Inflammatory macrophage treated with lipopolysaccharide for 1 hour (primary cell): ENCODE measurements at places on chromosomes 6 and 20.

GRCh38 chr6:98292810-98293209, 541.6 kb upstream of the POU3F2 start:
- no peak for DNase-seq

DNA sequence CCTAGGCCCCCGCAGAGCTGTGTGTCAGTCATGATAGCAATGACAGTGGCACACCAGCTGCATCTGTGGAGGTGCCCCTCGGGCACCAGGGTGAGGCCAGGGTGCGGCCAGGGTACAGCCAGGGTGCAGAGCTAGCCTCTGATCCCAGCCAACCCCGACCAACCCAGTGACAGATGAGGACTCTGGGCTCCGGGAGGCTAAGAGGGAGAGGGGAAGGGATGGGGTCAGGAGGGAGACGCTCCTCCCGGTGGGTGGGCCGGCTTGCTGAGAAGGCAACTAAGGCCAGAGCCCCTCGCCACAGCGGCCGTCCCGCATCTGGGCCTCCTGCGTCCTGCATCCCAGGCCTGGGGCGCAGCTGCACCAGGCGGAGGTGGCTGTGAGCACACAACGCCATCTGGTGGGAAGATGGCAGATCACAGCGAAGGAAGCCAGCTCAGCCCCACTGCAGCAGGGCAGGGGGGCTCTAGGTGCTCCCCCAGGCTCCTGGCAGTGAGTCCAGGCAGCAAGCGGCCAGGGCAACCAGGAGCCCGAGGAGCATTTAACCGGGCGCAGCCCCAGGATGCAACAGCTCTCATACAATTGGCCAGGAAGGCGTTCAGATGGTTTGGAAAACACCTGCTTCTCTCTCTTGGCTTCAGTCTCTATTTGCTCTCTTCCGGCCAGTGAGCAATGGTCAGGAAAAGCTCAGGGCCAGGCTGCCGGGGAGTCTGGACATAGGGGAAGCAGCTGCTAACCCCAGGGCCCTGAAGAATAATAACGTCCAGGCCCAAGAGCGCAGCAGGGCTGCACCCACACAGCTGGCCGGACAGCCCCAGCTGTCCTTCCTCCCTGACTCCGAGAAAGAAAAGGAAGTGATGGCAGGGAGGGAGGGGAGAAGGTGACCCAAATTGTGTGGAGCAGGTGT, 169.4 kb downstream of the TAF4 start:
- no peak for DNase-seq

DNA sequence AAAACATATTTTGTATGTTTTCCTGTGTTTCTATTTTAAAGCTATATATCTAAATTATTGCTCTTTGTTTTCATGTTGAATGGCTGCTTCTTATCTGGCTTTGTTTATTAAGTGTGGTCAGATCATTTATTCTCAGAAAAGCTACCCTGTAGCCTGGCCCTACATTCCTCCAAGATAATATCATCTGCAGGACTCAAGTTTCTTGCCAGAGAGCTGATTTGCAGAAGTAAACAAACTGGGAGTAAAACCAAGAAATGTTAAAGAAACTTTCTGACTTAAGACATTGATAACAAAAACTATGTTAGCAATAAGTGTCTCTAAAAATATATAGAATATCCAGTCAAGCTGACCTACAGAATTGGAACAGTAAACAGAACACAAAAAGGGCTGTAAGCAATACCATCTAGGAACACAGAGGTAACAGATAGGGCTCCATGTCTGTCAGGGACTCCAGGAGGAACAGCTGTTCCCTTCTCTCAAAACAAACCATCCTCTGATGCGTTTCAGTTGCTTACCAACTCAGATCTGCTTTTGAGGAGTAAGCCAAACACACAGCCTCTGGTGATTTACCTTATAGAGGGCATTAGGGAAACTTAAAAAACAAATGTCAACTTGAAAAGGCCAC, 17.5 kb upstream of the CEP85L start:
- no peak for DNase-seq

- no peak for DNase-seq
Observed at GRCh38 chr6:101605874-101606273, 212.4 kb downstream of the GRIK2 start.

- no peak for DNase-seq
Observed at GRCh38 chr6:116412270-116412669, 41.5 kb downstream of the DSE start.

- DNase-seq, result no peak
Observed at GRCh38 chr6:15026832-15027231, 219.0 kb upstream of the JARID2 start.

DNA sequence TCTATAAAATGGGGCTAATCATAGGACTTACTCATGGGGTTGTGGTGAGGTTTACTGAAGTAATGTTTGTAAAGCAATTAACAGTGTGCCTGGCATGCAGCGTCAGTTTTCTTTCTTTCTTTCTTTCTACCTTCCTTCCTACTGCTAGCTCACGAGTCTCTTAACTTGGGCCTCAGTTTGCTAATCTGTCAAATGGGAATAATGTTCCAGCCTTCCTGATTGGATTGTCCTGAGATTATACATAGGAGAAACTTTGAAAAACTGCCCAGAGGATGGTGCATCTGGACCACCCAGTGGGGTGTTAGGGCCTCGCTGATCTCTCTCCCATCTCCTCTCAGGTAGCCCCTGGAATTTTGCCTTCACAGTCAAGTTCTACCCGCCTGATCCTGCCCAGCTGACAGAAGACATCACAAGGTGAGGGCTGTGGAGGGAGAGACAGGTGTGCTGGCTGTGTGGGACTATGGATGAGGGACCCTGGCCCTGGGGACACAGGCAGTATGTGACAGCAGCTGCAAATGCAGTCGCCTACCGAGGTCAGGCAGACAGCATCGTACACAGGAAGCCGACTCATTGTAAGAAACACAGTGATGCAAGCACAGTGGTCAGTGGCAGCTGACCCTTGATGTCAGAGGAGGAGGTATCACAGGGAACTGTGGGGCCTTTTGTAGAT, 27.5 kb downstream of the EPB41L1 start:
- DNase-seq, result peak; percentile 46
